ENCODE measurements at places on chromosomes 12 and 14.
A peak's percentile ranks its signal among the peaks of the same experiment; 100 is the strongest.

GRCh38 chr12:53251477-53252348 is 16.4 kb upstream of the ESPL1 start:
- peak; percentile 69 for DNase-seq

DNA sequence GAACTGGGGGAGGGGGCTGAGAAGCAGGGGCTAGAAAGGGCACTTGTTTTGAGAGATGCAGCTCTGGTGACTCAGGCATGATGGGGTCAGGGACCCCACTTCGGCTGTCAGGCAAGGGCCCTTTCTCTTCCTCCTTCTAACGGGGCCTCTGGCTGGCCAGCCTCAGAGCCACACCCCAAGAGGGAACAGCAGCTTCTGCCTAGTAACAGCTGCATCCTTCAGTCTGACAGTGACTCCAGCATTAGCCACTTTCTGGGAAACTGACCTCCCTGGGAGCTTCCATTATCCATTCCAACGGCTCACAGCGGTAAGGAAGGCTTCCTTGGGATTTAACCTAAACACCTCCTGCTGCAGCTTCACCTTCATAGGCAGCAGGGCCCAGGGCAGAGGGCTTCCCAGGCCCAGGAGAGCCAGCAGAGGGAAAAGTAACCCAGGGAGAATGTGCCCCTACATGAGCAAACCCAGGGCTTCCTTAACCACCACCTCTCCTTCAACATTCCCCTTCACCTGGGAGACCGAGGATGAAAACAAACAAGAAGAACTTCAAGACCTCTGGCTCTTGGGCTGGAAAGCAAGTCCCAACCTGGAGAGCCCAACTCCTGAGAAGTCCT is 2.7 kb downstream of the NCKAP5L start:
- DNase-seq: peak; percentile 45

DNA sequence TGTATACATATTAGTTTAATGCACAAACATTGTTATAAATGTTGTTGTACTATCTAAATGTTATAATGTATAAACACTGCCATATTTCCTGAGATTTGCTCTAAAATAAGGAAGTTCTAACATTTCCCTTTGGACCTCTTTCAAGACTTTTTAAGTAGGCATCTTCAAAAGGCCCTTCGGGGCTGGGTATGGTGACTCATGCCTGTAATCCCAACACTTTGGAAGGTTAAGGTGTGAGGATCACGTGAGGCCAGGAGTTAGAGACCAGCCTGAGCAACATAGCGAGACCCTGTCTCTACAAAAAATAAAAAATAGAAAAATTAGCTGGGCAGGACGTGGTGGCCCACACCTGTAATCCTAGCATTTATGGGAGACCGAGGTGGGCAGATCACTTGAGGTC is 35.5 kb downstream of the FBLN5 start:
- DNase-seq: no peak

DNA sequence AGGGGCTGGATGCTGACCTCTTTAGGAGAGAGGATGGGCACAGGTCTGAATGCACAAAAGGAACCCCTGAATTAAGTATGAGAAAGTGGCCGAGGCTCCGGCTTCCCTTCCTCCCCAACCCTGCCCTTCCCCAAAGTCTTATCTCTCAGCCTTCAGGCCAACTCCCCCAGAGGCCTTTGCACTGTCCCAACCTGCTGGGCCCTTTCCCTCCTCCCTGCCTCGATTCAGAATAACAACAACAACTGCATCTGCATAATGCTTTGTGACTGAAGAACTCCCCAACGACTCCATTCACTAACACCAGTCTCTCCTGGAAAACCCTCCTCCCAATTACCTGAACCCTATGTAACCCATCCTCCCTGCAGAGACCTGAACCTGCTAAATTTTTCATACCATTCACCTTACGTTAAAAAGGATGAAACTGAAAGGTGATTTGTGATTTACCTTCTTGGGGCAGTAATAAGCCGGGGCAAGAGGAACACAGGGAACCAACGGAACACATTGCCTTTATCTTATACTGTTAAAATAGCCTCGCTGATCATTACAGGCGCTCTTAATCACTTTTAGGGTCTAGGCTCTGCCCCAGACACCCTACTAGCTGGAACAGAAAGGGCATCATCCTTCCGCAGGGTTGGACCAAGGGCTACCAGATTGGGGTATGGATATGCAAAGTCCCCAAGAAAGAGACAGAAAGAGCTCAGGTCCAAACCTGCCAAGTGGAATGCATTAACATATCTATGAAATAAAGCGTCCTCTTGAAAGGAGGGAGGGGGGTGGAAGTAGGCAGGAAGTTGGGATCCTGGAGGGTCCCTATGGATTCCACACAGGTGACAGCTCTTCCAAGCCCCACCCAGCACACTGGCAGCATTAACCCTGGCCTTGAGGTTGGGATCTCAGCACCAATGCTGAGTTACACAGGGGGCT is 24.2 kb upstream of the FOXN3 start:
- DNase-seq: no peak

DNA sequence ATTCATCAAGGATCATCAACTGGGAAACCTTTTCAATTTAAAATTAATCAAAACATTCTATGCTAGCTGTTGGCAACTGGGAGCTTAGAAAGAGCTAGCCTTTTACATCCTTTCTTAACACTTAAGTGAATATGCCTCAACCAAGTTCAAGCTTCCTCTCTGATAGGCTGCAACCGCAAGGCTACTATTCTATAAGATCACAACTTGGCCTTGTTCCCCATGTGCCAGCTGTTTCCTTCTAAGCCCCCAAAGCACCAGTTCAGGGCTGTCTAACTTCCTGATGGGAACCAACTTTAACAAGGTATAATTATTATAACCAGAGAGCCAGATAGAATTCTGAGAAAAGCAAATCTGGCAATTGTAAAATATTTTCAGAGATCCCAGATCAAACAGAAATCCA is 37.0 kb downstream of the KCNC2 start:
- no peak for DNase-seq

- no peak for DNase-seq
Measured at GRCh38 chr14:97410667-97411620, 613.8 kb downstream of the VRK1 start.

- DNase-seq: no peak
Measured at GRCh38 chr14:99212199-99212598, 59.8 kb downstream of the BCL11B start.

GRCh38 chr12:87216436-87216835 is 812.8 kb downstream of the C12orf50 start:
- peak; percentile 96 for DNase-seq
